CD4-positive, alpha-beta T cell (primary cell): ENCODE measurements at places on chromosomes 11 and 22.

DNA sequence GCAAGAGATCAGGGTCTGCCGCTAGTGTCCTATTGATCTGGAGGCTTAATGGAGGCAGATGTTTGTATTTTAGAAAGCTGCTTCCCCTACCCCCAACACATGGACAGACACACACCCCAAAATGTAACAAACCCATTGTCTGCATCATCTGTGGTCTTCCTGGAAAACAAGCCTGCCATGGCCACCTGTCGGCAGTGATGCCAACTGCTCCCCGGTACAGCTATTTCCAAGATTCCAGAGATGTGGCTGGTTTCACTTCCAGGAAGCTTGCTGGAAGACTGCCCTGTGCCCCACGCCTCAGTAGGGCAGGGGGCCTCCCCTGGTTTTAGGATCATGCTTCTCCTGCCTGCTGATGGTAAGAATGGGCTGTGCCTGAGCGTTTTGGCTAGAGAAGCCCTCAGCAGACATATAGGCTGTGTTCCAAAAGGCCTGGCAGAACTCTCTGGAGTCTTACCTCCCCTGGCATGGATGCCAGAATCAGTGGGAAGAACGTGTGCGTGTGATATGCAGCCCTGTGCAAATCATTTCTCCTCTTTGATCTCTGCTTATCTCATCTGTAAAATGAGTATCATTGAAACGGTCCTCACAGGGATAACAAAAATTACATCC is 108.6 kb downstream of the FBXO7 start:
- H3K27ac ChIP-seq = no peak overlapping the region
- no peaks in the 10 kb centered on the region for H3K4me1 ChIP-seq
- no peak for DNase-seq
- no peaks in the 10 kb centered on the region for H3K36me3 ChIP-seq
- no peaks in the 10 kb centered on the region for H3K27me3 ChIP-seq

GRCh38 chr22:17639247-17639741 is 737 bp downstream of the BCL2L13 start:
- H3K36me3 ChIP-seq = peaks cover 2% of the 10 kb centered on the region
- H3K27me3 ChIP-seq = no peaks in the 10 kb centered on the region
- no peak for DNase-seq
- peak overlapping the region; percentile 85 for H3K4me3 ChIP-seq
- H3K4me1 ChIP-seq = peaks cover 24% of the 10 kb centered on the region
- peak overlapping the region; percentile 99 for H3K27ac ChIP-seq

GRCh38 chr22:49934891-49935557 is 16.6 kb downstream of the CRELD2 start:
- DNase-seq = peak; percentile 84
- H3K27ac ChIP-seq = peak overlapping the region; percentile 88
- no peaks in the 10 kb centered on the region for H3K27me3 ChIP-seq
- H3K4me3 ChIP-seq = peak overlapping the region; percentile 55

DNA sequence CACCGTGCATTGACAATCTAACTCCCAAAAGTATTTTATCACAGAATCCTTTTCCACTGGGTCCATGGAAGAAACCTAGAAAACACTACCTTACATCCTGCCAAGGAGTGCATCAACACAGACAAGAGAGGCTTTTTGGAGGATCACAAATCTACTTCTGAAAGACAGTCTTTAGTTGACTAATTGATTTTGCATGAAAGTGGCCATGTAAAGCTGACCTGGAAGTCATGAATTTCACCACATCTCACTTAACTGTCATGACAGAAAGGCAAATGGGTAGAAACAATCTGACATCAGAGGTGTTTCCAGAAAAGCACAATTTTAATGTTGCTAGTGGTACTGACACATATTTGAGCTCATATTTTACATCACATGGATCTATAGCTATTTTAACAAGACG is 101.6 kb downstream of the FAM76B start:
- peak overlapping the region; percentile 19 for H3K27ac ChIP-seq
- H3K27me3 ChIP-seq = no peaks in the 10 kb centered on the region
- no peak for DNase-seq

- peaks cover 22% of the 10 kb centered on the region for H3K27me3 ChIP-seq
- no peaks in the 10 kb centered on the region for H3K4me1 ChIP-seq
- no peak overlapping the region for H3K27ac ChIP-seq
- DNase-seq = no peak
Measured at GRCh38 chr11:45606514-45607281, 58.7 kb downstream of the CHST1 start.

DNA sequence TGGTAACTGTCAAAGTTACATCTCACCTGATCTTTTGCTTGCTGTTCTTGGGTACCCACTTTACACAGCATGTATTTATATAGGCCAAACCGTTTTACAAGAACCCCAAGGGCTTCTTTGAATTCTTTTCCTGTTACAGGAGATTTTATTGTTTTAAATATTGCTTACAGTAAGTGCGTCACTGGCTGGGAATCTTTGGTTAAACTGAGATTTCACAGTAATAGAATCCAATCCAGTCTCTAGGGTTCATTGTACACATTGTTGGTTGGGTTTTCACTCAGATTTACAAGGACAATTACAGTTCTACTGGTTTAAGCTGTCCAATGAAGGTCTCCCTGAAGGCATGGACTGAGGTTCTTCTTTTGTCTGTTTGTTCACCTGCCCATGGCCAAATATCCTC is 171.7 kb downstream of the INSC start:
- no peaks in the 10 kb centered on the region for H3K4me1 ChIP-seq
- H3K36me3 ChIP-seq = no peaks in the 10 kb centered on the region
- no peak overlapping the region for H3K4me3 ChIP-seq
- H3K27me3 ChIP-seq = peaks cover 8% of the 10 kb centered on the region
- no peak for DNase-seq

GRCh38 chr11:32562839-32563599 is 20.6 kb upstream of the EIF3M start:
- no peak for DNase-seq
- H3K27me3 ChIP-seq = no peaks in the 10 kb centered on the region
- H3K36me3 ChIP-seq = no peaks in the 10 kb centered on the region

- no peaks in the 10 kb centered on the region for H3K27me3 ChIP-seq
- H3K4me1 ChIP-seq = peaks cover 48% of the 10 kb centered on the region
- H3K36me3 ChIP-seq = peaks cover 59% of the 10 kb centered on the region
- DNase-seq = no peak
Measured at GRCh38 chr11:65617136-65617850, 1.7 kb downstream of the PCNX3 start.

DNA sequence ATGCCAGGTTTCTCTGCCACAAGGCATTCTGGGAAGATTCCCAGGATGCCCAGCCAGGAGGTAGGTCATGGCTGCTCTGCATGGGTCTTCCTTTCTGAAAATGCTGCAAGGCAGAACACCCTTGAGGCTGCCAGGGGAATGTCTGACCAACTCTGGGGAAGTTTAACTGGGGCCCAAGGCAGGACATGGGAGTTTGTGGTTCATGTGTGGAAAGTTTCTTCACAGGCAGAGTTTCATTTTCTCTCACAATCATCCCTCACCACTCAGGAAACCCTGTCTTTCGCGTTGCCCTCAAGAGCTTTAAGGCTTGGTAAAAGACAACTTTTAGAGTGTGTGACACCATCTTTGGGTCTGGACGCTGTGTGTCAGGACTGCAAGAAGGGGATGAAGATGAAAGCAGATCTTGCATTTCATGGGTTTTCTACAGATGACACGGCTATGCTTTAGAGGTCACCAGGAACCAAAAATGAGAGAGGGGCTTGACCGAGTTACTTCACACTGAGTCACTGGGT is 133.5 kb downstream of the CD44 start:
- H3K27ac ChIP-seq = peak overlapping the region; percentile 31
- H3K4me3 ChIP-seq = no peak overlapping the region
- DNase-seq = peak; percentile 55
- peaks cover 15% of the 10 kb centered on the region for H3K4me1 ChIP-seq
- H3K36me3 ChIP-seq = no peaks in the 10 kb centered on the region

DNA sequence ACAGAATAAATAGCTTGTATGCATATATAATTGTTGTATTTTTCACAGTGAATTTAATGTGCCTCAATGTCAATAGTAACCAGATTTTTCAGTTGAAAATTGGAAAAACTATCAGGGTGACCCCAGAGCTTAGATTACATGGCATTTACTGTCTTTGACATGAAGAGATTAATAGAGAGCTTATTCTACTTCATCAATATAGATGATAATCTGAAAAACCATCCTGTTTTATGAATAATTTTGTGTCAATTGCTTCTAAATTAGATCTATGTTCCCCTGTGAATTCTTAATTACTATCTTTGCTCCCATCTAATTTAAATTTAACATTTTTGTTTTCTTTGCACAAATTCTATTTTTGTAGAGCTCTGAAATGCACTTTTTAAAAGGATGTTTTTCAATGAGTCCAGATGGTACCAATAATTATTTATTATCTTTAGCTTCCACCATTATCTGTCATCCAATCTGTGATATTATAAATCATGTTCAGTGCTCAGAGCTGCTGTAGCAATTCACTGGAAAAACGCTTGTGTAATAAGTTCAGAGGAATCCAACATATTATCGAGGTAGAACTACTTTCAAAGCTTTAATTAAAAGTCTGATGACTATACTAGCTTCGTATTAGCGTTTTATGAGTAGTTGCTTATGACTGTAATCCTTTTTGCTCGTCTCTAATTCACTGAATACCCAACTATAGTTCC is 291.4 kb downstream of the JRKL start:
- no peaks in the 10 kb centered on the region for H3K4me1 ChIP-seq
- no peak overlapping the region for H3K4me3 ChIP-seq
- no peaks in the 10 kb centered on the region for H3K27me3 ChIP-seq
- DNase-seq = no peak
- no peaks in the 10 kb centered on the region for H3K36me3 ChIP-seq
- no peak overlapping the region for H3K27ac ChIP-seq

GRCh38 chr11:13924801-13925327 is 37.7 kb upstream of the SPON1 start:
- H3K27ac ChIP-seq = no peak overlapping the region
- H3K36me3 ChIP-seq = no peaks in the 10 kb centered on the region
- H3K4me1 ChIP-seq = peaks cover 50% of the 10 kb centered on the region
- H3K27me3 ChIP-seq = no peaks in the 10 kb centered on the region
- no peak for DNase-seq

DNA sequence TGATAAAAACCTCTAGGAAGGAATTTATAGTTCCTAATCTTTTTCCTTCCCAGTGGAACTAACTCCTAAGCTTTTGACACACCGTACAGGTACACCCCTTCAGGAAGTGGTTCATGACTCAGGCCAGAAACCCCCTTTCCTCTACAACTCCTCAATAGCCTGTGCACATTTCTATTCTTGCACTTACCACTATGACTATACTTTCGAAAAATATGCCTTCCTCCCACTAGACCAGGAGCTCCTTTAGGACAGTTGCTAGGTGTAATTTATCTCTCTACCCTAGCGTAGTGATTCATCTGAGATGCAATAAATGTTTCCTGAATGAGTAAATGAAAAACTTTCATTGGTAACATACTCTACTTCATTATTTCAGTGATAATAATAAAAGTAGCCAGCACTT is 14.5 kb downstream of the MAP6 start:
- H3K4me1 ChIP-seq = no peaks in the 10 kb centered on the region
- no peak for DNase-seq
- H3K27me3 ChIP-seq = no peaks in the 10 kb centered on the region
- H3K36me3 ChIP-seq = no peaks in the 10 kb centered on the region
- no peak overlapping the region for H3K4me3 ChIP-seq

- no peak overlapping the region for H3K4me3 ChIP-seq
- H3K4me1 ChIP-seq = peaks cover 52% of the 10 kb centered on the region
- H3K27ac ChIP-seq = no peak overlapping the region
- DNase-seq = no peak
- H3K27me3 ChIP-seq = no peaks in the 10 kb centered on the region
Measured at GRCh38 chr11:66281776-66282467, 3.9 kb downstream of the CNIH2 start.

- H3K27me3 ChIP-seq = no peaks in the 10 kb centered on the region
- H3K4me1 ChIP-seq = peaks cover 49% of the 10 kb centered on the region
- no peak overlapping the region for H3K27ac ChIP-seq
- DNase-seq = no peak
Measured at GRCh38 chr22:37182949-37183245, 5.2 kb downstream of the C1QTNF6 start.

- no peak overlapping the region for H3K27ac ChIP-seq
- no peak overlapping the region for H3K4me3 ChIP-seq
- H3K27me3 ChIP-seq = no peaks in the 10 kb centered on the region
- H3K4me1 ChIP-seq = no peaks in the 10 kb centered on the region
Measured at GRCh38 chr11:120773501-120774031, 250.3 kb upstream of the TBCEL start.

- peak overlapping the region; percentile 91 for H3K4me3 ChIP-seq
- H3K4me1 ChIP-seq = peaks cover 23% of the 10 kb centered on the region
- no peaks in the 10 kb centered on the region for H3K27me3 ChIP-seq
- no peaks in the 10 kb centered on the region for H3K36me3 ChIP-seq
- peak overlapping the region; percentile 1 for H3K27ac ChIP-seq
Measured at GRCh38 chr22:43013355-43014315, 1.3 kb downstream of the PACSIN2 start.

DNA sequence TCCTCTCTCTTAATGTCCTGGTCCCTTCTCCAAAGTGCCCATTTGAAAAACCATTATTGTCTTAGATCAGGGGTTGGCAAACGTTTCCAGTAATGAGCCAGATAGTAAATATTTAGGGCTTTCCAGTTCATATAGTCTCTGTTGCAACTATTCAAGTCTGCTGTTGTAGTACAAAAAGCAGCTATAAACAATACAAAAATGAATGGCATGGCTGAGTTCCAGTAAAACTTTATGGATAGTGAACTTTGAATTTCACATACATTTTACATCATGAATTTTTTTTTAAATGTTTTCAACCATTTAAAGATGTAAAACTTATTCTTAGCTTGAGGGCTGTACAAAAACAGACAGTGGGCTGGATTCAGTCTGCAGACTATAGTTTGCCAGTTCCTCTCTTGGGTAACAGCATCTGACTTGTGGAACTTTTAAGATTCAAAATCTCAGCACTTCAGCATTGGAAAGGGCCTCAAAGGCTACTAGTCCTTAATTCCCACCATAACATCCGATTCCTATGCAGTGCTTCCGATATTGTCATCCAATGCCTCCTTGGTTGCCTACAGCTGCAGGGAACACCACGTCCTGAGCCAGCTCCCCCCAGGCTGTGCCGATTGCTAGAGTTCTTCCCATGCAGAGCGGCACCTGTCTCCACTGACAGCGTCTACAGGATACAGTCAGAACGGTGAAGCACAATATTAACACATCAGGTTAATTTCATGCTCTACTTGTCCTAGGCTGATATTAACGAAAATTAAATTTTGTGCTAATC is 65.6 kb upstream of the E2F8 start:
- no peak overlapping the region for H3K4me3 ChIP-seq
- DNase-seq = no peak
- peaks cover 4% of the 10 kb centered on the region for H3K27me3 ChIP-seq
- H3K4me1 ChIP-seq = no peaks in the 10 kb centered on the region
- H3K36me3 ChIP-seq = no peaks in the 10 kb centered on the region

DNA sequence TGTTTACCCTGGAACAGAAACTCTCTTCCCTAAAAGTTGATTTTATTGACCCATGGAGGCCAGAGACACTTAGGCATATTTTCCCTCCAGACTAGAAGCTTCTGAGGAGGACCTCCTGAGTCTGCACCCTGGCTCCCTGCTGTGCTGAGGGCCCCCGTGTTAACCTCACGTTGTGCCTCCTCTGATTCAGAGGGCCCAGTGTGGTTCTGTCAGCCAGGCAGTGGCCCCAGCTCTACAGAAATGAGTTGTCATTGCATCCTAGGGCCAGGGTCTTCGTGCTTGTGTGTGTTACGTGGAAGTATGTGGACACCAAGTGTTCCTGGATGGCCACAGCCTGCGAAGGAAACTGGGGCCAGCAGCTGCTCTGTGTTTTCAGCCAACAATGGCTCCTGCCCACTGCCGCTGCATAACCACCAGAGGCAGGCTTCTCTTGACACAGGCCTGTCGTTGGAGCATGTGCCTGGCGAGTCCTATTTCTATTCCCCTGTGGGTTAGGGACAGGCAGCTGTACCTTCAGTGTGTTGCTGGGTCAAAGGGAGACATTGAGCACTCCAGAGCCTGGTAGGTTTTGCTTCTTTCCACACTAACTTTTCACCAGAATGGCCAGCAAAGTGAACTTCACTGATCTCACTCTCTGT is 44.5 kb downstream of the MED15 start:
- H3K27ac ChIP-seq = peak overlapping the region; percentile 86
- H3K4me1 ChIP-seq = peaks cover 98% of the 10 kb centered on the region
- no peak for DNase-seq
- peak overlapping the region; percentile 29 for H3K4me3 ChIP-seq
- peaks cover 50% of the 10 kb centered on the region for H3K36me3 ChIP-seq
